ENCODE measurements at places on chromosomes 13 and 19. TPM values are rescaled to one million over a fixed set of nuclear protein-coding genes. Genes with fewer than 3 reads are reported as not detected.

GRCh38 chr13:114134111-114134943 lies 1.9 kb upstream of the RASA3 start:
- DNase-seq = no peak
- no peak overlapping the region for H3K27ac ChIP-seq
- H3K27me3 ChIP-seq = no peaks in the 10 kb centered on the region
- no peak overlapping the region for H3K4me3 ChIP-seq
- H3K4me1 ChIP-seq = peaks cover 18% of the 10 kb centered on the region

GRCh38 chr19:1235625-1236538 lies 1.9 kb downstream of the CBARP start:
- H3K4me3 ChIP-seq = peak overlapping the region; percentile 67
- peak; percentile 97 for DNase-seq
- H3K27ac ChIP-seq = no peak overlapping the region
- peaks cover 10% of the 10 kb centered on the region for H3K4me1 ChIP-seq
- no peaks in the 10 kb centered on the region for H3K27me3 ChIP-seq

Gene DLL3
- not detected for total RNA-seq

- peaks cover 6% of the 10 kb centered on the region for H3K4me1 ChIP-seq
- H3K36me3 ChIP-seq = peaks cover 25% of the 10 kb centered on the region
- no peak overlapping the region for H3K27ac ChIP-seq
Observed at GRCh38 chr13:97339988-97340749, 93.8 kb upstream of the RAP2A start.

DNA sequence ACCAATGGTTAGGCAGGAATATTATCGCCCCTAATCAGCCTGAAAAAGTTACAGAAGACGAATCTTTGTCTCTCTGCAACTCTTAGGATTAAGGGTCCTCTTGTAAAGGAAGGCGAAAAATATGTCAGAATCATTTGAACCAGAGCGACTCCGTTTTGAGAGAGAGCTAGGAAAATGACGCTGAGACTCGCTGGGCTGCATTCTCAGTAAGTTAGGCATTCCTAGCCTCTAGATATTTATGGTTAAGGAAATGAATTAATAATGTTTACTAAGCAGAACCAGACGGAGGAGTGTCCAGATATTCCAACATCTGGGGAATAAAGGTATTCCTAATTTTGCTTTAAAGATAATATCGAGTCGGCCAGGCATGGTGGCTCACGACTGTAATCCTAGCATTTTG lies 755 bp upstream of the ZNF726 start:
- H3K36me3 ChIP-seq = no peaks in the 10 kb centered on the region
- H3K4me3 ChIP-seq = peak overlapping the region; percentile 90
- H3K27ac ChIP-seq = peak overlapping the region; percentile 76
- no peak for DNase-seq

GRCh38 chr19:4120559-4121272 lies 3.2 kb downstream of the MAP2K2 start:
- peak overlapping the region; percentile 5 for H3K27ac ChIP-seq
- peaks cover 21% of the 10 kb centered on the region for H3K36me3 ChIP-seq
- no peak overlapping the region for H3K4me3 ChIP-seq
- DNase-seq = peak; percentile 97
- no peaks in the 10 kb centered on the region for H3K27me3 ChIP-seq
- peaks cover 26% of the 10 kb centered on the region for H3K4me1 ChIP-seq

Data from osteoblast (primary cell).